Activated CD8-positive, alpha-beta T cell treated with anti-CD3 and anti-CD28 coated beads for 36 hours (primary cell): ENCODE measurements at places on chromosomes 3 and 15.

- DNase-seq, result no peak
These were observed 18.4 kb downstream of the ZDHHC23 start for GRCh38 chr3:113966172-113966571.

GRCh38 chr3:138938877-138939560 is 7.9 kb downstream of the FOXL2 start:
- no peak for DNase-seq

GRCh38 chr3:57758686-57759085 is 2.6 kb downstream of the SLMAP start:
- no peak for DNase-seq

DNA sequence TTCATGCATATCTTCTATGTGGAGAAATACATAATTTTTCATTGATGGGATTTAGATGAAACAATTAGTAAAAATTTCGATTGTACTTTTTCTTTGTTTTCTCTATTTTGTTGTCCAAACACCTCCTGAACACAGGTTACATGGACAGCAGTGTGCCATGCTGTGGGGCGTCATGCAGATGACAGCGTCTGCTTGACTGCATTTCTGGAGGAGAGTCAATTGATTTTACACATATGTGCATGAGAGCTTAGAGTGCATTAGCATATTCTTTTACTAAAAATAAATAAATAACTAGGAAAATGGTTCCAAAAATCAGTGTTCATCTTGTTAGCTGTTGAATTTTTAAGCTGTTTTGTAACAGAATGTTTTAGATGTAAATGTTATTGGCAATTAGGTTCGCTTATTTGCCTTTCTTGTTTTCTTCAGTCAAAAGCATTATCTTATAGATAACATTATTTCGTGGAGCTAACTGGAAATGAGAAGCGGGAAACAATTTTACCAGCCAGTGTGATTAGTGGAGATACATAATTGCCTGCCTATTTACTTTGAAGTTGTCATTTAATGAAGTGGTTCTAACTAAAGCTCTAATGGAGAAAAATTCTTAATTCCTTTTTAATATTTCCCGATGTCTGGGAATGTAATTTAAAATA is 82.7 kb upstream of the VGLL3 start:
- DNase-seq, result no peak

DNA sequence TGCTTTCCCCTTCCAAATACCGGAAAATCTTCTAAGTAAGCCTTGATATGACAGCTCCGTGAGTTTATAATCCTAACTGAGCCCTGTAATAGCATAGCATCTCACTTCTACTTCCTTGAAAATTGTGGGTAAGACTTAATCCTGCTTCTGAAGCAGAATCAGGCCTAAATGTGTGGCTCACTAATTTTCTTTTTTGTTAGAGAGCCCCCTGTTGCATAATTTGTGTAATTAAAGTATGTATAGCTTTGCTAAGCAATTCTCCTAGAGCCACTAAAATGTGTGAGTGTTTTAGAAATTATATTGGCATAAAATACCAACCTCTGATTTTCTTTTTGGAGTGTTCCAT is 304.4 kb downstream of the FGF12 start:
- DNase-seq, result no peak
